ENCODE measurements at places on chromosomes 13 and 19.

DNA sequence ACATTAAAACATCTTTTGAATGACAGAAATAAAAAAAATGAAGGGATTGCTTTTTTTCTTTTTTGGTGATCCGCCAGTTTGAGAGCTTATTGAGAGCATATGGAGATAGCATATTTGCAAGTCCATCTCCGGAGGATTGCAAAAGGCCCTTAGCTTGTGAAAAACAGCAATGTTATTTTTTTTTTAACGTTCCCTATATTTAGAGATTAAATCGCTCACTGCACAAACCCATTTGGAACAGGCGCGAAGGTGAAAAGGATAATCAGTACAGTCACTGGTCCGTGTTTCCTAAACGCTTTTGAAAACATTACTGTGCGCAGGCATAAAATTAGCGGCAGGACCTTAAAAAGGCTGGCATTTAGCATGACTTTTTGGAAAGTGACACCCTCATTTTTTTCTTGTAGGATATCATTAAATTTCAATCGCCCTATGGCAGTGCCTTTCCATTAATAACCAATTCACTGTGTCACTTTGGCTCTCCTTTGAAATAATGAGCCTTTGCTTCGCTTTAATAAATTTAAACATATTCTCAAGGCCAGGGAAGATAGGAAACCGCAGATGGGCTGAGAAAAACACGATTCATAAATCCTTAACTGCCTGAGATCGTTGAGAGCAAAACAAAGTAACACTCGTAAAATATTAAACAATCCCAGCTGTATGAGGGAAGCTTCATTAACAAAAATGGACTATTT is 342.2 kb downstream of the DACH1 start:
- DNase-seq = peak; percentile 80

- no peak for DNase-seq
Observed at GRCh38 chr13:106103779-106104178, 431.7 kb downstream of the EFNB2 start.

- no peak for DNase-seq
Observed at GRCh38 chr13:88648598-88649373, 977.6 kb downstream of the SLITRK5 start.

DNA sequence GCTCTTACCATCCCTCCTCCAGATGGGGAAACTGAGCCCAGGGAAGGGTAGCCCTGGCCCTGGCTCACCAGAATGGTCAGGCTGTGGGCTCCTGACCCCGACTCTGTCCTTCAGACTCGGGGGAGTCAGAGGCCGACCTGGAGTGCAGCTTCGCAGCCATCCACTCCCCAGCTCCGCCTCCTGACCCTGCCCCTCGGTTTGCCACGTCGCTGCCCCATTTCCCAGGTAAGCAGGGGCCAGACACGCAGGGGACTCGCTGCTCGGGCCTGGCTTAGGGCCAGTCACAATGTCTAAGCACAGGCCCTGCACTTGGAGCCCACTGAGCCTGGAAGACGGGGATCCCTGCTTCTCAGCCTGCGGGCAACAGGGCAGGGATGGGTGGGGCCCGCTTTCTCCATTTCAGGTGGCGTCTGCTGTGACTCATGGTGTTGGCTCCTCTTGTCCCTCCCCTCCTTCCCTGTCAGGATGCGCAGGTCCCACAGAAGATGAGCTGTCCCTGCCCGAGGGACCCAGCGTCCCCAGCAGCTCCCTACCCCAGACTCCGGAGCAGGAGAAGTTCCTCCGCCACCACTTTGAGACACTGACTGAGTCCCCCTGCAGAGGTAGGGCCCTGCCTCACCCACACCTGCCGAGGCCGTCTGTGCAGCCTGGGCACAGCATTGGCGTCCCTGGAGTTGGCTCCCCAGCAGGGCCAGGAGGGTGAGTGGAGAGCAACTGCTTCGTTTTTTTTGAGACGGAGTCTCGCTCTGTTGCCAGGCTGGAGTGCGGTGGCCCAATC is 9.2 kb upstream of the OVOL3 start:
- no peak for DNase-seq

GRCh38 chr19:48614436-48615230 is at the start of gene FAM83E:
TSS of gene FAM83E (minus strand) at chr19:48615076. CDS start at chr19:48613372, 1,704 bp downstream.
- DNase-seq = no peak

GRCh38 chr13:23642110-23642509 is 71.9 kb downstream of the TNFRSF19 start:
- no peak for DNase-seq

DNA sequence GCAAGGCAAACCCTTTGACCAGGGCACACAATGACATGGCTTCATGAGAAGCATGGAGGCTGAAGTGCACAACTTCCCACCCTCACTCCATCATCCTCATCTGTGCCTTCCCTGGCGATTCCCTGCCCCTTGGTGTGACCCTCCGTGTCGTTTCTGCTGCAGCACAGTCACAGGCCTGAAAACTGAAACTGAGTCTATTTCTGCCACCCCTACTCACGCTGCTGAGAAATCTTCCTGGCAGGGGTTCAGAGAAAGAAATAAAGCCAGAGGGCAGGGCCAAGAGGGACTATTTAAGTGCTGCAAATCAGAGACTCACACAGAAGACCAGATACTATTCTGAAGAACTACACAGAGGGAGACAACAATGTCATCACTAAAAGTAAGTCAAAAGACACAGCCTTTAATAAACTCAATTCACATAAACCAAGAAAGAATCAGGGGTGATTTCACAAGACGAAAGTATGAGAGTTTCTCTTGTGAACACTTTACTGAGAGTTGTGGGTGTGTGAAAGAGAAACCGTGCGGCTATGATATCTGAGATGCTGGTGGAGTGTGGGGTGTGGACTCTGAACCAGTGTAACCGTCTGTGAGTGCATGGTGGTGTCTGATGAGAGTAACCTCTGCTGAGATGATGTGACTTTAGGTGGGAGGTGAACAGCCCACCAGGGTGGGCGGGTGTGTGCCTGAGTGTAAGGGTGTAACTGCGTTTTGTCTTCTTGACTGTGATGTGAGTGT is 23.5 kb downstream of the LGALS16 start:
- DNase-seq = peak; percentile 19

DNA sequence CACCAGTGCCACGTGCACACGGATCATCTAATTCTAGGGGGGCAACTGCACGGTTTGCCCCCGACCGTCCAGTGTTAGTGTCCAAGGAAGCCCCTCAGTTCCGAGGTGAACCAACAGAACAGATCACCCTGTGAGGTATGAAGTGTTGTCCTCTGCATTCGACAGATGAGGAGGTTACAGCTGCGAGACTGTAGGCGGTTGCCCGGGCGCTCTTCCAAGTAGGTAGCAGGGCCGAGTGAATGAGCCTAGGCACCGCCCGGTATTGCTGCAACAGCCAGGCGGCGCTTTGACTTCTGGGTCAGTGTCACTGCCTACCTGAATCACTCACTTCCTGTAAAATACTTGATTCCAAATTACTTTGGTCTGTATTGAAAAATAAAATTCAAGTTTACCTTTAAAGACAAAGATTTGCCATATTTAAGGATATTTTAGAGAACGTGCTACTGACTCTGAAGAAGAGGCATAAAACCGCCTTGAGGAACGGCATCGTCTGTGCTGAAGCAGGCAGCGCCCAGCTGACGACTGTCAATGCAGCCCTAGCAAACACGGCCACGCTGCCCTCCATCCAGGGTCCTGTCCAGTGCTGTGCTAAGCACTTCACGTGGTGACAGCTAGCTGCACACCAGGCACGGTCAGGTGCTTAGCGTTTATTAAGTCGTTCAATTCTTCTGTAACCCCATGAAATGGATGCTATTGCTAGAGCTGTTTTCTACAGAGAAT is 19.3 kb upstream of the RASA3 start:
- no peak for DNase-seq

GRCh38 chr19:6767357-6768235 is at the start of gene SH2D3A:
TSS of gene SH2D3A (minus strand) at chr19:6767435. CDS start at chr19:6763748, 3,687 bp downstream.
- DNase-seq = no peak

- no peak for DNase-seq
Observed at GRCh38 chr19:6828698-6829633, 56.5 kb downstream of the VAV1 start.

DNA sequence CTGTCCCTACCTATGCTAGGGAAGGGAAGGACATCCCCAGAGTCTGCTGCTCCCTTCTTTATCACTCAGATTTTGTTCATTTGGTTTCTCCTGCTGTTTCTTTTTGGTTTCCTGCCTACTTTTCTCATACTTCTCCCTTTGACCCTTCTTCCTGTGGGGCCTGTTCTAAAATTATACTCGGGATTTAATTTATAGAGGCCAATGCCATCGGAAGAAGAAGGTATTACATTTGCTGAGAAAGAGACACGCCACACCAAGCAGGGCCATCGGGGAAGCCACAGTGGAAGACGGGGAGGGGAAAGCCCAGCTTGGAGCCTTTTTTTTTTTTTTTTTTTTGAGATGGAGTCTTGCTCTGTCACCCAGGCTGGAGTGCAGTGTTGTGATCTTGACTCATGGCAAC is 46.8 kb upstream of the FARP1 start:
- no peak for DNase-seq

DNA sequence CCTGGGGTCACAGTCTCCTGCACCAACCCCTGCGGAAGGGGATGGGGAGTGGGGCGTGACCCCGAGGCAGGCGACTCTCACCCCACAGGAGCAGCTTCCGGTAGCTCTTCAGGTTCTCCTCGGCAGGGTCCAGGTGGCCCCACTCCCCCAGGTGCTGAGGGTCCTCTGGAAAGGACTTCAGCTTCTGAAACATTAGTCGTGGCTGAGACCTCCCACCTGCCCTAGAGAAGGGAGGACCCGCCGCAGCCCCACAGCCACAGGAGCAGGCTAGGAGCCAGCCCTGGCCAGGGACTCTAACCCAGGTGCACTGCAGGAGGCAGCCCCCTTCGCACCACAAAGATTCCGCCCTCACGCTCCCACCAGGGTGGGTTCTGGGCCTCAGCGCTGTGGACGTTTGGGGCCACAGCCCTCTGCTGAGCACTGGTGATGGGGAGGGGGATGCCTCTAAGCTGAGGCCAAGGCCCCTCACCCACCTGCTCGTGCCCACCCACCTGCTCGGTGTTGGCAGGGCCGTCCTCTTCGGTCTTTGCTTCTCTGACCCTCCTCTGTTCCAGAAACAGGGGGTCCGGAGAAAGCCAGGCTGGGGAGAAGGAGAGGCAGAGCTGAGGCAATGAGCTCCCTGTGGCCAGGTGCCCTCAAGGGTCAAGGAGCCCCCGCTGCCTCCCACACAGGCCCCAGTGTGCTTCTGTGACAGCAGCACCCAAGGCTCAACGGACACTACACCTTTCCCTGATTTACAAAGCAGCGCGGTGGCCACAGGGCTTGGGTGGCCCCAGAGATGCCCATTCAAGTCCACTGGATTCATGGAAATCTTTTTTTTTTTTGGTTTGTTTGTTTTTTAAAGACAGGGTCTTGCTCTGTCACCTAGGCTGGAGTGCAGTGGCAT is 11.0 kb downstream of the ZSCAN18 start:
- DNase-seq = no peak

GRCh38 chr19:13044231-13044836 is 49.1 kb downstream of the NFIX start:
- no peak for DNase-seq

- DNase-seq = no peak
Observed at GRCh38 chr13:28623782-28624706, 34.9 kb upstream of the POMP start.

- DNase-seq = no peak
Observed at GRCh38 chr13:30504081-30504480, 38.3 kb upstream of the HMGB1 start.

- peak; percentile 33 for DNase-seq
Observed at GRCh38 chr13:75512253-75512652, 25.4 kb downstream of the COMMD6 start.

- peak; percentile 65 for DNase-seq
Observed at GRCh38 chr13:88908961-88909441, 1237.8 kb downstream of the SLITRK5 start.

- DNase-seq = no peak
Observed at GRCh38 chr19:28288572-28289264, 924.2 kb downstream of the UQCRFS1 start.

DNA sequence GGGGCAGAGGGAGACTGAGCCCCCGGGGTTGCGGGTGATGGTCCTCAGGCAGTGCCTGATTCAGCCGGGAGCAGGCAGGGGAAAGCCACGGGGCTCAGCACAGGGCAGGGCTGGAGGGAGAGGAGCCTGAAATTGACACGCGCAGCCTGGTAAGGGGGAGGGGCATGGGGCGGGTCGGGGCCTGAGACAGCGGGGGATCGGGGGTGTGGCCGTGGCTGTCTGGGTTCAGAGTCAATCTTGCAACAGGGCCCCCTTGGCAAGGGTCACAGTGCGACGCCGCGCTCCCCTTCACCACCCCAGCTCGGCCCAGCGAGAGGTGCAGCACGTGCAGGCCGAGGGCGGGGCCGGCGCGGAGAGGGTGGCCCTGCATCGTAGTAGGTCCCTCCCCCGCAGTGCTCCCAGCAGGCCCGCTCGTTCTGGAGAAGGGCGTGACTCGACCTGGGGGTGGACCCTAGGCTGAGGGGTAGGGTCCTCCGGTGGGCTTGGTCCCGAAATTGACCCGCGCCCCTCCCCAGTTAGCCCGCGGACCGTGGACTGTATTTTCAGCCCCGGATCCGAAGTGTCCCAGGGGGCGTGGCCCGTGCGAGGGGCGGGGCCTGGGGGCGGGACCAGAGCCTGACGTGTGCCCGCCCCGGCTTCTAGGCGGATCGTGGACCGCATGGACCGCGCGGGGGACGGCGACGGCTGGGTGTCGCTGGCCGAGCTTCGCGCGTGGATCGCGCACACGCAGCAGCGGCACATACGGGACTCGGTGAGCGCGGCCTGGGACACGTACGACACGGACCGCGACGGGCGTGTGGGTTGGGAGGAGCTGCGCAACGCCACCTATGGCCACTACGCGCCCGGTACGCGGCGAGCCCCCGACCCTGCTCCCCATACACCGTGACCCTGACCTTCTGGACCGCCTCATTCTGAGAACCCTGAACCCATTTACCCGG is 6.0 kb downstream of the RCN3 start:
- DNase-seq = peak; percentile 93

GRCh38 chr19:38318660-38319059 is 985 bp upstream of the KCNK6 start:
- DNase-seq = no peak

- DNase-seq = no peak
Observed at GRCh38 chr13:48532256-48532505, 699 bp downstream of the RCBTB2 start.

GRCh38 chr13:50887151-50887550 is 22.4 kb upstream of the RNASEH2B start:
- DNase-seq = no peak

- peak; percentile 22 for DNase-seq
Observed at GRCh38 chr13:94112227-94112626, 367.3 kb downstream of the DCT start.

DNA sequence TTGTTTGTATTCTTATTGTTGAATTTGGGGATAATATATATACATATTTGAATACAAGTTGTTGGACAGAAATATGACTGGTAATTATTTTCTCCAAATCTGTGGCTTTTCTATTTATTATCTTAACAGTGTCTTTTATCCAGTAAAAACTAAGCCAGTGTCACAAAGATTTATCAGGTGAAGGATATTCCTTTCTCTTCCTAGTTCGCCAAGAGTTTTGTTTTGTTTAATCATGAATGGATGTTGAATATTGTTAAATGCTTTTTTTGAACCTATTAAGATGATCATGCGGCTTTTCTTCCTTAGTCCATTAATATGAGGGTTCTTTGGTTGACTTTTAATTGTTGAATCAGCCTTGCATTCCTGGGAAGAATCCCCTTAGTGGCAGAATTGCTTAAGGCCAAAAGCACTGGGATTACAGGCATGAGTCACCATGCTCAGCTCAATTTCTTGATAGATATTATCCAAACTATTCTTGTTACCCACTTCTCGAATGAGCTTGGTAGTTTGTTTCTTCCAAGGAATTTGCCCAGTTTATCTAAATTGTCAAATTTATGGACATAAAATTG is 53.3 kb downstream of the TEX26 start:
- no peak for DNase-seq

All from muscle of back (tissue), 13 donors.